ENCODE measurements at places on chromosomes 3 and 15.

DNA sequence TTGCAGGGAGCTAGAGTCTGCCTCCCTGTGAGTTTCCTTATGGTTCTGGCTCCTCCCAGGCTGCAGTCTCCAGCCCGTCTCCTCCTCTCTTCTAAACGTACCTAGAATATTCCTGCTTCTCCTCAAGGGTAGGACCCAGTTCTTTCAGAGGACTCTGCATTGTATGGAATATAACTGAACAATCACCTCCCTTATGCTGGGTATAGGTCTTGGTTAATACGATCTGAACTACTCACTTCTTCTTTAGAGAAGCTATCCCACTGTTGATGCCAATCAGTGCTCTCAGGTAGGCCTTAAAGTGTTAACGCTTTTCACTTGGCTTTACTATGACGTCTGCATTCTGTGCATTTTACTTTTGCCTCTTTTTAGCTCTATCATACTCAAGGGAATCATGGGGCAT lies 98.5 kb downstream of the WNT7A start:
- DNase-seq, result no peak

DNA sequence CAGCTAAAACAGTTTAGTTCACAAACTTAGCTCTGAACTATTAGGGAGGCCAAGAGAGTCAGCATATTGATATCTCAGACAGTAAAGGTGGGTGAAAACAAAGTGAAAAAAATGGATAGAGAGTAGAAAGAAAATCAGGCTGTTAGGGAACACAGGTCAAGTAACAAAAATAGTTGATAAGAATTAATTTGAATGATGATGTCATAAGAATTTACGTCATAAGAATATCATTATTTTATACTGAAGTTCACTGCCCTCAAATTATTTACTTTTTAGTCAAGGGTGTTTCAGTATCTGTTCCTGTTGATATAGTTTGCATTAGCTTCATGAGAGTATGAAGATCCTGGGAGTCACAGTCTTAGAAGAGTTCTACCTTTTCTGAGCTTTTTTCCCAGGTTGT lies 1134.6 kb downstream of the SI start:
- no peak for DNase-seq

DNA sequence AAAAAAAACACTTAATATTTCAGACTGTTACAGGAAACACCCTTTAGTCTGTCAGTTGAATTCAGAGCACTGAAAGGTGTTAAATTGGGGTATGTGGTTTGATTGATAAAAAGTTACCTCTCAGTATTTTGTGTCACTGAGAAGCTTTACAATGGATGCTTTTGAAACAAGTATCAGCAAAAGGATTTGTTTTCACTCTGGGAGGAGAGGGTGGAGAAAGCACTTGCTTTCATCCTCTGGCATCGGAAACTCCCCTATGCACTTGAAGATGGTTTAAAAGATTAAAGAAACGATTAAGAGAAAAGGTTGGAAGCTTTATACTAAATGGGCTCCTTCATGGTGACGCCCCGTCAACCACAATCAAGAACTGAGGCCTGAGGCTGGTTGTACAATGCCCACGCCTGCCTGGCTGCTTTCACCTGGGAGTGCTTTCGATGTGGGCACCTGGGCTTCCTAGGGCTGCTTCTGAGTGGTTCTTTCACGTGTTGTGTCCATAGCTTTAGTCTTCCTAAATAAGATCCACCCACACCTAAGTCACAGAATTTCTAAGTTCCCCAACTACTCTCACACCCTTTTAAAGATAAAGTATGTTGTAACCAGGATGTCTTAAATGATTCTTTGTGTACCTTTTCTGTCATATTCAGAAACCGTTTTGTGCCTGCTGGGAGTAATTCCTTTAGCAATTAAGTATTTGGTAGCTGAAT lies 17.9 kb downstream of the TMEM43 start:
- DNase-seq, result no peak

DNA sequence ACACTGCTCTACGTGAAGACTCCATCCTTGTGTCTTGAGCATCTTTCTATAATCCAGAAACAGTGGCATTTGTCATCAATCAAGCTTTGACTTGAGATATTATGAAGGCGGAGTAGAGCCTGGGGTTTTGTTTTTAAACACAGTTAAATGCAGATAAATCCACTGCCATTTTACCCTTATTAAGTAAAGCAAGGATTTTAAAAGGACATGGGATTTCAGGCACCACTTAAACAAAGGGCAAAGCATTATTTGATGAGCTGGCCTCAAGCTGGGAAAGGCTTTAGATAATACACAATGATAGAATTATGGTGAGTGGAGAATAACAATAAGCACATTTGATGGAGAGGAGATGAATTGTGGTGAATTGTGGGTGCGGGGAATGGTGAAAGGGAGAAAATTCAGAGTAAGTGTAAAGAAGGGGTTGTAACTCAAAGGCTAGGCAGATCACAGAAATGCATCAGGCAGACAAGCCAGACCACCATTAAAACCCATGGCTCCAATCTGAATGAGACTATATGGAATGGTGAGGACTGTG lies 54.9 kb upstream of the GLCE start:
- DNase-seq, result no peak

DNA sequence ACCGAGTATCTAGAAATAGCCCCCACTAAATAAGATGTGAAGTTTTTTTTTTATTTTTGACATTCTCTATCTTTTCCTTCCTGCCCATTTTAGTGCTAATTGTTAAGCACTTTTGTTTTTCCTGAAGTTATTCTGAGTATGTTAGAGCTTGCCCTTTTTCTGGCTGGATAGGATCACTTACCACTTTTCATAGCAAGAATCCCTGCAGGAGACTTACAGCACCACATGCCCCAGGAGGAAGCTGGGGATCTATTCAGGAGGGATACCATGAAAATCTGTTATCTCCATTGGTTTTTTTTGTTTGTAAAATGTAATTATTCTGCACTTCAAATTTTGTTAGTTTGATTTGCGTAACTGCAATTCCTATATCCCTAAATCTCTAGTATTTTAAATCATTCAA lies 968.4 kb downstream of the ZPLD1 start:
- DNase-seq, result no peak

- no peak for DNase-seq
Measured at GRCh38 chr3:131797776-131798175, 237.0 kb downstream of the CPNE4 start.

Data from fibroblast of the aortic adventitia (primary cell).